ENCODE measurements at places on chromosomes 3 and 15.

DNA sequence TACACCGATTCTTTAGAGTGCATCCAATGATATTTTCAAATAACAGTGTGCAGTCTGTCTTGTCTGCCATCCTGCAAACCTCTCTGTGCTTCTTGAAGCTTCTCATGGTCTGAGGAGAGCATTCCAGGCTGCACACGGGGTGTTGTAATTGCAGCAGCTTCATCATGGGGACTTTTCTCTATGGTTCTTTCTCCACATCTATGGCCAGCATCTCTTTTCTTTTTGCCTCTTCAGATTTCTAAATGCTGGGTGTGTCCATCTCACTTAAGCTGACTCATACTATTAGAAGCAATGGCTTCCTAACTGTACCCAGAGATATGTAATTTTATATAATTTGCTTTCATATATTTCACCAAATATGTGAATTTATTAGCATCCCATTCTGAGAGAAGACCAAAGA, 63.8 kb upstream of the EPHB3 start:
- DNase-seq = no peak

- DNase-seq = no peak
These were observed 2.0 kb downstream of the ABTB1 start for GRCh38 chr3:127674790-127675189.

GRCh38 chr15:70794596-70795310, 31.4 kb upstream of the UACA start:
- no peak for DNase-seq

- no peak for DNase-seq
These were observed 1.8 kb downstream of the LIMD1 start for GRCh38 chr3:45596290-45596791.

DNA sequence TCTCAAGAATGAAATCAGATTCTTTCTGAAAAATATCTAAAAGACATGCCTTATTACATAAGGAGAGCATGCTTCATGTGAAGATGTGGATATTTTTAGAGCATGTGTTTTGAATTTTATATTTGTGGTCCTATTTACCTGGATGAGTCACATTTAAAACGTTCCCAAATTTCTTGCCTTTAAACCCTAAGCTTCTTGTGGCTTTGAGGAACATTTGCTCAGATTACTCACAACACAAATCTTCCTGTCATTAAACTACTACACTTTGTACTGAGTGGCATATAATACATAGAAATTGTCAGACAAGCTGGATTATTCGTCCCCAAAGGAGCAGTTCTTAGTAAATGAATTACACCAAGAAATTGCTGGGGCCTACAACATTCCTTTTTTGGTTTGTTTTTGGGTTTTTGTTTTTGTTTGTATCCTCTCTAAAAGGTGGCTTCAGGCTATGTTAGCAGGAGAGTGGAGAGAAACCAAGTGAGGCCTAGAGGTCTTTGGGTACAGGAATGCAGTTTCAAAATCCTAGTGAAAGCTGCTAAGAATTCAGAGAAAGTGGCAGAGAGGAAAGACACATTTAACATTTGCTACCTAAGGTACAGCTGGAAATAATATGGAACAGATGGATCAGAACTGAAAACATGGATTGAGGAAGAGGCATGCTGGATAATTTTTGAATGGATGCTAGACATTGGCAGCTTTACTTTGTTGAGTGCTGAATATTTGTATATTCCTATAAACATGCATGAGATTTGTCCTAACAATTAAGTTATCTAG, 128.1 kb downstream of the RPL22L1 start:
- no peak for DNase-seq

DNA sequence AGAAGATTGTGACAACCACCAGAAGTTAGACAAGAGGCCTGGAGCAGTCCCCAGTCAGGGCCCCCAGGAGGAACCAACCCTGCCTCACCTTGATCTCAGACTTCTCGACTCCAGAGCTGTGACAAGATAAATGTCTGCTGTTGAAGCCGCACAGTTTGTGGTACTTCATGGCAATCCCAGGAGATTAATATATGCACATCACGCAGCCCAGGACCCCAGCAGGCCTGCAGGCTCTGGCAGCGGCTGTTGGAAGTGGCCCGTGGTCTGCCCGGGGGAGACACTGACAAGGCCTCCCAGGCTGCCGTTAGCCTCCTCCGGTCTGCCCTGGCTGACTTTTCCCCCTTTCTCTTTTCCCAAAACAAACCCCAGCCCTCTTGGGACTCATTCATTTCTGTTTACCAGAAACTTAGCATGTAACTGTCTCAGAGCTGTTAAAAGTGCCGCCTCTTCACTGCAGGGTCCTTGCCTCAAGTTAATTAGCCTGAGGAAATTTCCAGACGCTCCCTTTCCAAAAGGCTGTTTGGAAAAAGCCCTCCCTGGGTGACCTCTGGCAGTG, 183.5 kb upstream of the LYSMD4 start:
- no peak for DNase-seq

DNA sequence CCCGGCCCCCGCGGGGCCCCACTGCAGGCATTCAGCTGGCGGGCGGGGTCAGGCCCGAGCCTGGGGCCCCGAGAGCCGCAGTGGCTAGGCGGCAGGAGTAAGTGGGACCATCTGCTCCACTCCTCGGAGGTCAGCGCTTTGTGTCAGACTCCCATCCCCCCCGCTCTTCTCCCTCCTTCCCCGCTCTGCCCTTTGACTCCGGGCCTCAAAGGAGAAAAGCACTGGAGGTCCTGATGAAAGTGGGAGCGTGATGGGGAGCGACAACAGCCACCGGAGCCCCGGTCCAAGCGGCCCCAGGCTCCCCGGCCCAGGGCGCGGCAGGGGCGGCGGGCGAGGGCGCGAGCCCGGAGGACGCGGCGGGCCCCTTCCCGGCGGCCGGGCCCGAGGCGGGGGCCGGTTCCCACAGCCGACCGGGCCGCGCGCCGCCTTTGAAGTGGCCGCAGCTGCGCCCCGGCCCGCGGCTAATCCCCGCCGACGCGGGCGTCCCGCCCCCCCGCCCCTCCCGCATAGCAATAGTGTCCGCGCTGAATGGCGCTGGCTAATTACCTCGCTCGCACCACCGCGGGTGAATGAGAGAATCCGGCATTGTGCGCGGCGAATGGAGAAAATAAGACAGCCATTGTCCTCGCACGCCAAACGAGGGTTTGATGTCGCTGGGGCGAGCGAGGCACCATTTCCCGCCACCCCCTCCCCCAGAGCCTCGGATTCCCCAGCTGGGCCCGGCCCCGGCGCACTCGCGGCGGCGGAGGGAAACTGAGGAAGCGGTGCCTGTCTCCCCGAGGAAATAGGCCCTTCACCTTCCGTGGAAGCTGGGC, 22.4 kb downstream of the IGDCC3 start:
- peak; percentile 67 for DNase-seq

DNA sequence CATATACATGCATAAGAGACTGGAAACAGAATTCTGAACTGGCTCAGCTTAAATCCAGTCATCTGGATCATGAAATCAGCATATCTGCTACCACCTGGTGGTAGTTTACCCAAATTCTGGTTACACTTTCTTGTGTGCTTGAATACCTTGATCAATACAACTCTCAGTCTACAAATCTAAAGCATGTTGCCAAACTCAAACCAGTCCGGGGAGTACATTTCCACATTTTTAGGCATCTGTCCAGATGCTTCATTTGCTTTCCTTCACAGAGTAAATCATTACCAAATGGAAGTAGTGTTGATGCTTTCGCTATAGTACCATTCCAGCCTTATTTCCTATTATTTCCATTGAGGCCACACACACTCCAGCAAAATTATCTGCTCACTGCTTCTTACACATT, 126.4 kb downstream of the P2RY1 start:
- no peak for DNase-seq

GRCh38 chr3:195284842-195285241, 13.9 kb upstream of the XXYLT1 start:
- DNase-seq = no peak

DNA sequence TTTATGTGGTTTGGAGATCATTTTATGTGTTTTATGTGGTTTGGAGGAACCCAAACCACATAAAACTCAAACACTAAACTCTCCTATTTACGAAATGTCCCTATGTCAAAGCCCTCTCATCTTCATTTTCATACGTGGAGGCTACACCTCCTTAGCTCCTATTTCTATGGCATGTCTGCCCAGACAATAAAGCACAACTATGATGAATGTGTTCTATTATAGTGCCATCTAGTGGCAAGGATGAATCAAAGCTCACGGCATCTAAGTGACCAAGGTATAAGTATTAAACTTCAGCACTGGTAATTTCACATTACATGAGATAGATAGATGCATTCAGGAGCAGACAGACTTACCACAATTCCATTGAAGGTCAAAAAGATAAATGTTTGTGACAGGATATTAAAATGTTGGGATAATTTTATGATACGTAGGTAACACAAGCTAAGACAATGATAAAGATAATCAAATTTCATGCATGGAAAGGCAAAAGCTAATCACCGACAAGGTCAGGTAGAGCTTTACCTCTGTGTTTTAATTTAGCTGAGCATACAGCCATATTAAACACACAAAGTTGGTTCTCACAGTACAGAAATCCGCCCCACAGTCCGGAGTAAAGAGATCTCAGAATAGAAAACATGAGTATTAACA, 130.6 kb upstream of the FHIT start:
- DNase-seq = no peak

DNA sequence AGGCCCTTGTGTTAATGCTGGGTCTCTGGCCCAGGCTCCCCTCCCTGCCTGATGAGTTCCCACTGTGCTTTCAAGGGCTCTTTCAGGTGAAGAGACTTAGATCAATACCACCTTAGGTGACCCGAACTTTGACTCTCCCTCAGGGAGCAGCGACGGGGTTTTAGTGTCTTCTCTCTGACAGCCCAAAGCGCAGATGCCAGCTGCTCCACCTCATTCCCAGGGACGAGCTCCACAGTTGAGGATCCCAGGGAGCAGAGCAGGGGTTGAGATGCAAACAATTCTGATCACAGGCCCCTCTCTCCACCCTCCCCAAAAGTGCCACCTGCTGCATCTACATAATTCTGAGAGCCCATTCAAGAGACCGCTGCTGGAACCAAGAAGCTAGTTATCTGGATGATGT, 265.1 kb downstream of the TJP1 start:
- DNase-seq = no peak

GRCh38 chr15:69513986-69514385, 61.4 kb downstream of the RPLP1 start:
- no peak for DNase-seq

- DNase-seq = no peak
These were observed 322.9 kb downstream of the SLC9A9 start for GRCh38 chr3:143525408-143525807.

DNA sequence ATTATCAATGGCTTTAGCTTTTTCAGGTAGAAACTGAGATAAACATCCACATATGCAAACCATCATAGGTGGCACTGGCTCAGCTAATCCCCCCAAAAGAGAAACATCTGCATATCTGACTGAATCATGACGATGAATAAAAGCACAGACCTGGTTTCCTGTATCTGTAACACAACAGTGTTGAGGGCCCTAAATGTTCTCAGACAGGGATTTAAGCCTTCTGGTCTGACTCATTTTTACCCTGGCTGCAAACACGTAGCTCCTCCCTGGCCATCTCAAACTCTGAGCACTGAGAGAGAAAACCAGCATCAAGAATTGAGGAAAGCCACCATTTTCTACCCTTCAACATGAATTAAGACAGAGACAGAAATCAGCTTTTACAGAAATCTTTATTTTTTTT, 35.2 kb downstream of the GLB1 start:
- DNase-seq = no peak

- DNase-seq = peak; percentile 34
These were observed 775 bp downstream of the C3orf33 start for GRCh38 chr3:155805204-155805801.

DNA sequence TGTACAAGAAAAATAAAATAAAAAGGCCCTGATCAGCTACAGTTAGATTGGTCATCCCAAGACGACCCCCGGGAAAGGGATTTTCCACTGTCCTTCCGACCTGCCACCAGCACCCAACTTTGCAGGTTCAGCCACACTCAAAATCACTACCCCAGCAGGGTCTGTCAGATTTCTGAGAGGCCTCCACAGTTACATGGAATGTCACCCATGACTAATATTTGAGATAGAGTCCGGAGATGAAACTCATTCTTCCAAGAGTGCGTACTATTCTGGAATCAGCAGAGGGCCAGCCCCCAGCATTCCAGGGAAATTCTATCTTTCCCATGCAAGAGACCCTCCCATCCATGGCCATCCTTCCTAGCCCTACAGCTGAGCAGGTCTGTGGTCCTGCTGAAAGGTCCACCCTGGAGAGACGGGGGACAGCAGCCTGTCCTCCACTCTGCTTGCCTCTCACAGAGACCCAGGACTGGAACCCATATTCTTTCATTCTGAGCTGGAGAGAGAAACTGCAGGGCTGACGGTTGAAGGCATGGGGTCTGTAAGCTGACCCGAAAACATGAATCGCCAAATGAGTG, 5.8 kb downstream of the LIPC start:
- DNase-seq = no peak

DNA sequence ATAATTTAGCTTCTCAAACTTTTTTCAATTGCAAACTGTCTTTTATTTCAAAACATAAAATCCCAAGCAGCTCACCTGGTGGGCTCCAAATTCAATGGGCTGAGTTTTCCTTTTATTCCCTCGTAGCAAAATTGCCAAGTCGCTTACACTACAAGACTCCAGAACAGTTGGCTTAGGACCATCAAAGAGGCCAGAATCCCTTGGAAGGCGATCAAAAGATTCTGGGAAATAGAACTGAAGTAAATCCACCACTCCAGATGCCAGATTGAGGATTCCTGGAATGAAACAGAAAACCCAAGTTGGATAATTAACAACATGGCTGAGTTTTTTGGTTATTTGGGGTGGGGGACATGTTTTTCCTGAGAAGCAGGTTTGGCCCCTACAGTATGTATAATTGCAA, 87.7 kb upstream of the DCLK3 start:
- DNase-seq = no peak

- DNase-seq = no peak
These were observed 2.3 kb downstream of the RNF7 start for GRCh38 chr3:141740349-141740748.

- no peak for DNase-seq
These were observed 151.0 kb downstream of the CHSY1 start for GRCh38 chr15:101100593-101101442.

GRCh38 chr15:83053151-83053550, 13.9 kb downstream of the BTBD1 start:
- DNase-seq = no peak

- no peak for DNase-seq
These were observed 42.2 kb downstream of the ZNF609 start for GRCh38 chr15:64502551-64502950.

DNA sequence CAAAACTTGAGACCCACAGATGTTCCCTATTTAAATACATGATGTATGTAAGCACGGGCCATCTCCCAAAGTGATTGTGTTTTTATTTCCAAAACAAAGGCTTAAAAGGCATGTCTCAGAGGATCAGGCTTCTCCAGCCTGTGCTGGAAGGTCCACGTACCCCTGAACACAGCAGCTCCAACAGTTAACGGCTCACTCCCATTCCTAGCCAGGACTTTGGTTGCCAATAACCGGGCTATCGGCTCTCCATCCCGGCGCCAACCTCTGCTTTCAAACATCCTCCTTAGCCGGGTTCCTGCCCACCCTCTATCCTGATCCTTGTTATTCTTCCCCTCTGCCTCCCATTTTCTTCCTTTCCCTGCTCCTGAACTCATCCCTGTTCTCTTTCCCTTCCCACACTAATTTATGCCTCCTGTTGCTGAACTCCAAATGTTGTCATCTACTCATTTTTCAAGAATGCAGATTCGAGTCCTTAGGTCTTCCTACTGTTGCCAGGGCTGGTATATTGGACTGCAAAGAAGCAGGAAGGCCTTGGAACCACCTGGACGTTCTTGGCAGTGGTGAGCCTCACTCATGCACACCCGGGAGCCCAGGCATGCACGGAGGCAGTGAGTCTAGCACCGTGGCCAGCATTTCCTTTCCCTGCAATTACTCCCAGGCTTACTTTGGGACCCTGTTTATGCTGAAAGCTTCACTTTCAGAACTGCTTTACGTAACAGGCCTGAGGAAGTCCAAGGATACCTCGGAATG, 128.4 kb upstream of the RAD18 start:
- no peak for DNase-seq
